ENCODE measurements at places on chromosomes 2 and 18.

DNA sequence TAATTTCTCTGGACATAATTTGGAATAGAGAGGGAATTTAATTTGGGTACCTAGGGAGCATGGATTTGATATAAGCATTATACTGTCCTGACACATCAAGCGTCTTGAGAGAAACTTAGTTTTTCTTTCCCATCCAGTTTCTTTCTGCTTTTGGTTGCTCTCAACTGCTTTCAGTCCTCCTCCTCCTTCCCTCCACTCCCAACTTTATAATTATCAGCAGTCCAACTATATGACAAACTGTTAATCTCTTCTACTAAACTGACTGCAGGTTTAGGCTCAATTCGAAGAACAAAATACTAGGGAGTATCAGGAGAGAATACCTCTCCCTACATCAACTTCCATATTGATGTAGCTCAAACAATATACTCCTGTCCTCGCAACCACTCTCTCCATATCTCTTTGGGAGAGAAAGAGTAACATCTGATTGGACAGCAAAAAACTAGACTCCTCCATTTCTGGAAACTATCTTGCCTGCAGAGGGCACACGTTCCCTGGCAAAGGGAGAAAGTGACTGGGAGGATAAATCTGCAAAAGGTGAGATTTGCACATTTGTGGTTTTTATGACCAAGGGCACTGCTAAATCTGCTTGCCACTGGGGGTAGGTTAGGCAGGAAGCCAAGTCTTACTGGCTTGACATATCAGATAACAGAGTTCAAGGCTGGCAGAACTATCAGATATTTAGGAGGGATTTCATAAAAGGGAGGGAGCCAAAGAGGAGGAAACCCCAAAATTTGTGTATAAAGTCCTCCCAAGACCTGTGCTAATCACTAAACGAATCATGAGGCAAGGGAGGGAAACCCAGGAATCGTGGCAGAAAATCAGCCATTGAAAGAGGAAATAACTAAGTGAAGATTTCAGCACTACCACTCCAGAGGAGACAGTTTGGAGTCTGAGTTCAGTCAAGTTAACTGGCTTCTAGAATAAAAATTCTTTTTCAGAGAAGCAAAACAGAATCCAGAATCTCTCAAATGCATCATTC, 40.0 kb downstream of the ICA1L start:
- no peak for DNase-seq

DNA sequence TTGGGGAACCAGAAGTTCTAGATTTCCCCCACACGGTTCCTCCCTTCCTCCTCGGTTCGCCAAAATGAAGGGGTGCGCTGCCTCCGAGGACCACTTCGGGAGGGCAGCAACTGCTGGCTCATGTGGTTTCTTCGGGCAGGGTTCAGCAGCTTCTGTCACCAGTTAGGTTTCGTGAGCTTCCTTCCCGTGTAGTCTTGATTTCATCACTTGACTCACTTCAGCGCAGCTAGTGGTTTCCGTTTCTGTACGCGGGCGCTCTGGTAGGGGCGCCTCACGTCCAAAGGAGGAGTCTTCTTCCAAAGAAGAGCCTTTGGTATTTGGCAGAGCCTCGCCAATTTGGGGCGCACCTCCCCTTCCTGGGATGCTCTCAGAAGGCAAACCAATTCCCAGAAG, 485 bp upstream of the GALNT3 start:
- DNase-seq = no peak

DNA sequence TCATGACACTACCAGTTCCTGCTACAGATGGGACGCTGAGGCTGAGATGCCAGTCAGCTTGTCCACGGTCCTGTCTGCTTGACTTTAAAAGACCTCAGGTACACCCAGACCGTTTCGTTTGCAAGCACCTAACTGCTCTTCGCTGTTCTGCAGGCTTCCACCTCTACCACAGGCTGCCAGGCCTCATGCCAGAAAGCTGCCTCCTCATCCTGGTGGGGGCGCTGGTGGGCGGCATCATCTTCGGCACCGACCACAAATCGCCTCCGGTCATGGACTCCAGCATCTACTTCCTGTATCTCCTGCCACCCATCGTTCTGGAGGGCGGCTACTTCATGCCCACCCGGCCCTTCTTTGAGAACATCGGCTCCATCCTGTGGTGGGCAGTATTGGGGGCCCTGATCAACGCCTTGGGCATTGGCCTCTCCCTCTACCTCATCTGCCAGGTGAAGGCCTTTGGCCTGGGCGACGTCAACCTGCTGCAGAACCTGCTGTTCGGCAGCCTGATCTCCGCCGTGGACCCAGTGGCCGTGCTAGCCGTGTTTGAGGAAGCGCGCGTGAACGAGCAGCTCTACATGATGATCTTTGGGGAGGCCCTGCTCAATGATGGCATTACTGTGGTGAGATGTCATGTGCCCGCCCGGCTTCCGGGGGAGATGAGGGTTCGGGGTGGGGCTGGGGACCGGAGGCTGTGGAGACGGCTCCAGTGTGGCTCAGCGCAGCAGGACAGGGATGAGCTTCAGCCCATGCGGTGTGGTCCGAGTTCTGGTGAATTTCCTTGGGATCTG, 5.9 kb downstream of the SLC9A4 start:
- no peak for DNase-seq

DNA sequence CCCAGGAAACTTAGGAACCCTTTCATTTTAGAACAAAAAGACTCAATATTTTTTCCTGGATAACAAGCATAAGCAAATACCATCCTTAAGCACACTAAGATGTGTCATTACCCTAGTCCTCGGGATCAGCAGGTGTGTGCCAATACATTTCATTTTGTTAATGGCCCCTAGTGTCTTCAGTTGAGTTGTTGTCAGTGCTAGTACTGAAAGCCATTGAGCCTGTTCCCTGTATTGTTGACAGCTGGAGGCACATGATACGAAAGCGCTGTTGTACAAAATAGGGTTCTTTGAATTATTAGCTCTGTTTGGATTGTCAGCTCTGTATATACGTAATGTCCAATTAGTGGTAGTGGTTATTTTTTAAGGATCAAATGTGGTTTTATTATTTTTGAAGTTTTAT, 29.5 kb downstream of the VAPA start:
- no peak for DNase-seq

- DNase-seq = peak; percentile 33
These were observed 16.4 kb upstream of the FBLN7 start for GRCh38 chr2:112121682-112122254.

- no peak for DNase-seq
These were observed 214.4 kb downstream of the GLI2 start for GRCh38 chr2:120949957-120950590.
